Muscle of leg (tissue), 16 donors: ENCODE measurements at places on chromosomes 12 and 14. TPM values are rescaled to one million over a fixed set of nuclear protein-coding genes. Genes with fewer than 3 reads are reported as not detected.

DNA sequence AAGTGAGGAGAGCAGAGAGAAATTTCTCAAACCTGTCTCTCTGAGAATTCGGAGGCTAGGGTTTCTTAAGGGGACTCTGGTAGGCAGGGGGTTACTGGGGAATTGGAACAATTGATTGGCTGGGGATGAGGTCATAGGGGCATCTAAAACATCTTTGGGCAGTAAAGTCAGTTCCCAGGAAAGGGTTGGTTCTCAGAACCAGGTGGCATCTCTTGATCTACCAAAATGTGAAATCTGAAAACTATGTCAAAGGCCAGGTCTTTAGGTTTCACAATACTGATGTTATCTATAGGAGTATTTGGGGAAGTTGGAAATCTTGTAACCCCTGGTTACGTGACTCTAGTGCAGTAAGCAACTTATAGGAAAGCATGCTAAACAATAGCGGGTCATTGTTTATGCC, 6.9 kb downstream of the C12orf75 start:
- no peaks in the 10 kb centered on the region for H3K4me1 ChIP-seq
- H3K27ac ChIP-seq = no peak overlapping the region

- H3K27me3 ChIP-seq = no peaks in the 10 kb centered on the region
- H3K36me3 ChIP-seq = no peaks in the 10 kb centered on the region
These were observed 139.6 kb upstream of the EGLN3 start for GRCh38 chr14:34090451-34090850.

GRCh38 chr14:50335389-50335788, 23.3 kb downstream of the DMAC2L start:
- no peaks in the 10 kb centered on the region for H3K27me3 ChIP-seq
- peak; percentile 96 for DNase-seq
- H3K4me3 ChIP-seq = no peak overlapping the region

DNA sequence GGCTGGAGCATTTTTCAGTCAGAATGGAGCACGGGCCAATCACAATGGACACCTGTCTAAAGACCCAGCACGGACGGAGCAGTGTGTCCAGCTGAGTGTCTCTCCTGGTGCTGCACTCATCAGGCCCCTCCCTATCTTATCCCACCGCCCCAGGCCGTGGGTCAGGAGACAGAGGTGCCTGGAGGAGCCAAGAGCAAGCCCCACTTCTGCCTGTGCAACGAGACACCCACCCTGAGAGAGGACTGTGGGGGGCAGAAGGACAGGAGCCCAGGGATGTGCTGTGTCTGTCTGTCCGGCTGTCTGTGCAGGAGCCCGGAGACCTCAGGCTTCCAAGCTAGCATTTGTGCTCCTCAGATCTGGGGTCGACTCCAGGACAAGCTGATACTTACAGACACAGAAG, 69.6 kb upstream of the SFSWAP start:
- DNase-seq = no peak
- H3K4me1 ChIP-seq = peaks cover 6% of the 10 kb centered on the region
- H3K36me3 ChIP-seq = no peaks in the 10 kb centered on the region
- H3K4me3 ChIP-seq = no peak overlapping the region

DNA sequence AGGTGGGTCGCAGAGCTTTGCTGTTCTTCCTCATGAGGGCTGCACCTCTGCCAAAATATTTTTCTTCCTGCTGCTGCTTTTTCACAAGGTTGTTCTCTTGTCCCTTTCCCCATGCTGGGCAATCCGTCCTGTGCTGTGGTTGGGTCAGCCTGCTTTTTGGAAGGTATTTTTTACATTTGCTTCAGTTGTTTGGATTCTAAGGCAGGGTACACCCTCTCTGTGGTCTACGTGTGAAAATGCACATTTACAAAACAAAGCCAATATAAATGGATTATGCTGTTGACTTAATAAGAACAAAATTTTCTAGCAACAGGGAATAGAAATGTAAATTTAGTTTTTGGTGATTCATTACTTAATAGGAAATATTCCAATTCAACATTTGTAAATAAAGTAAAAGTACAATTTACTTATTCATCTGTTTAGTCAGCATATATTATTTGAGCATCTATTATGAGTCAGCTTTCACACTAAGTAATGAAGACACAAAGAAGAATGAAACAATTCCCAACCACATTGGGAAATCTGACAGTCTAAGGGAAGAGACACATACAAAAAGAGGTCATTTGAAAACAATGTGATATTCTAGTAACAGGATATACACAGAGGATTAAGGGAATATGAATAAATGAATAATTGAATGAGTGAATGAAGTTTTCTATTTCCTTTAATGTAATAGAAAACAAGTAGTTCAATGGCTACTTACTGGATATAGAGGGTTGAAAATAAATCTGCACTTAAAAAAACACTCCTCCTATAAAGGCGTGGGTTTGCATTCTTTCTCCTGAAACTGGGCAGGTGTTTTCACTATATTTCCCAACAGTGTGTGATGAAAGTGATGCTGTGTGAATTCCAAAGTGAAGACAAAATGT, 94.6 kb upstream of the PRICKLE1 start:
- no peak for DNase-seq
- H3K27ac ChIP-seq = no peak overlapping the region
- no peaks in the 10 kb centered on the region for H3K27me3 ChIP-seq
- no peak overlapping the region for H3K4me3 ChIP-seq
- H3K36me3 ChIP-seq = no peaks in the 10 kb centered on the region

- peak; percentile 87 for DNase-seq
- no peaks in the 10 kb centered on the region for H3K27me3 ChIP-seq
- H3K4me3 ChIP-seq = no peak overlapping the region
- no peak overlapping the region for H3K27ac ChIP-seq
These were observed 1.6 kb upstream of the C12orf71 start for GRCh38 chr12:27083861-27084394.

DNA sequence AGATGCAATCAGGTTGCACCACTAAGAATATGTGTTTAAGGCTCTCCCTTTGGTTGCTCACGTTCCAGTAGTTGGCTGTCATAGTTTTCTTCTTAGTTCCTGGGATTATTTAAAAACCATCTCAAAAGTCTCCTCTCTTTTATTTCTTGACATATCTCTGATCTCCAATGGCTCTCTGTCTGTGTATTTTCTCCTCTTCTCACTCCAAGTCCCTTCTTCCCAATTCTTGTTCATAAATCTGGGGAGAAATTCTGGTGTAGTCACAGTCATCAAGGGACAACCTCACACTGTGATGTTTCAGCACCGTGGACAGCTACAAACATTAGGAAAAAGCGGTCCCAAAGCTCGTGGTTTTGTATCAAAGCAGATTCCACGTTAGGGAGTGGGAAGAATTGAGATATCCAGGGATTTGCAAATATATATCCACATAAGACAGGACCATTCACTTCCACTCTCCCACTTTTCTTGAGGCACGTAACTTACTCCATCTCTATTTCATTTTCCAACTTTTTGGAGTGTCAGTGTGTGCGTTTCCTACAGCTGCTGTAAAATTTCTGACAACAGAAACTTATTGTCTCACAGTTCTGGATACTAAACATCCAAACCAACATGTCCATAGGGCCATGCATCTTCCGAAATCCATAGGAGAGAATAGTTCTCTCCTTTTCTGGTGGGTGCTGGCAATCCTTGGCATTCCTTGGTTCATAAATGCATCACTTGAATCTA, 80.6 kb upstream of the TMEM233 start:
- H3K36me3 ChIP-seq = no peaks in the 10 kb centered on the region
- no peak overlapping the region for H3K4me3 ChIP-seq
- H3K27me3 ChIP-seq = no peaks in the 10 kb centered on the region
- H3K4me1 ChIP-seq = no peaks in the 10 kb centered on the region
- H3K27ac ChIP-seq = no peak overlapping the region

GRCh38 chr14:23578560-23579310, at the start of gene JPH4:
Gene JPH4 (minus strand): TSS chr14:23578790. CDS start chr14:23577453, 1,337 bp downstream.
- H3K27ac ChIP-seq = no peak within 1 kb of the TSS
- peak; percentile 55 for DNase-seq
- no peak within 1 kb of the TSS for H3K4me3 ChIP-seq
- peaks cover 73% of the 10 kb centered on the region for H3K27me3 ChIP-seq
- H3K4me1 ChIP-seq = peaks cover 6% of the 10 kb centered on the region

DNA sequence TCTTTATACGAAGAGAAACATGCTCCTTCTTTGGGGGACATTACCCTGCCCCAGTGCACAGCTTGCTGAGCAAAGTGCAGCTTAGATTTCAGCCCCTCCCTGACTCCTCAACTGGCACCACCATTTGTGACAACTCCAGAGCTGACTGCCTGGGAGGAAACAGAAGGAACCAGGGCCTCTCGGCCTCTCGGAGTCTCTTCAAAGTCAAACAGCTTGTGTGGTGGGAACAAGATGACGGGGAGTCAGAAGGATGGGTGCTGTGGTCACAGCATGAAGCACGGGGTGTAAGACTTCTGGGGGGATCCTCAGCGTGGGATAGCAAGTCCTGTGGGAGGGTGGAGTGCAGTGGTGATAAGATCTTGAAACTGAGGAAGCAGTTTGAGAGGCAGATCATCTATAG, 123.5 kb upstream of the BCL2L14 start:
- H3K27ac ChIP-seq = no peak overlapping the region
- no peaks in the 10 kb centered on the region for H3K27me3 ChIP-seq
- H3K4me1 ChIP-seq = peaks cover 20% of the 10 kb centered on the region
- no peak overlapping the region for H3K4me3 ChIP-seq
- H3K36me3 ChIP-seq = no peaks in the 10 kb centered on the region

- no peak overlapping the region for H3K27ac ChIP-seq
- H3K4me1 ChIP-seq = no peaks in the 10 kb centered on the region
- DNase-seq = no peak
- no peaks in the 10 kb centered on the region for H3K27me3 ChIP-seq
These were observed 44.7 kb downstream of the FERMT2 start for GRCh38 chr14:52906141-52906601.

- H3K4me1 ChIP-seq = peaks cover 3% of the 10 kb centered on the region
- no peak overlapping the region for H3K4me3 ChIP-seq
- DNase-seq = peak; percentile 32
- H3K27ac ChIP-seq = no peak overlapping the region
These were observed 68.1 kb upstream of the PLEKHG7 start for GRCh38 chr12:92634730-92635129.

GRCh38 chr12:62211510-62211909, 48.7 kb upstream of the USP15 start:
- no peaks in the 10 kb centered on the region for H3K4me1 ChIP-seq
- DNase-seq = no peak
- no peak overlapping the region for H3K4me3 ChIP-seq
- no peaks in the 10 kb centered on the region for H3K36me3 ChIP-seq

DNA sequence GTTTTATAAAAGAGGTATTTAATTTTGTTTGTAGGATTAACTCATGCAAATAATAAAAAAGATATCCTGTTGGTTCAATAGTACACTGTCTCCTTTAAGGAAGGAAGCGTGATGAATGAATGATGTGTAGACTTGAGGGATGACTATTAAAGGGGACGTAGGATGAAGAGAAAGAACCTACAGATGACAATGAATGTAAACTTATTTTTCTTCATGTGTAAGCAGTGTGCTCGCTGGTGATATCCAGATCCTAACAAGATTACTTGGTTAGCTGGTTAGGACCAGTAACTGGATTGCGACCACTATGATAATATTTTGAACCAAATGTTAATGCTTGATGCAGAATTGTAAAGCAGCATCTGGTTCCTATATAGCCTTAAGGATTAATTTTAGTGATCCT, 2.6 kb downstream of the ARF6 start:
- H3K27ac ChIP-seq = peak overlapping the region; percentile 38
- H3K36me3 ChIP-seq = peaks cover 6% of the 10 kb centered on the region
- H3K27me3 ChIP-seq = no peaks in the 10 kb centered on the region
- peaks cover 8% of the 10 kb centered on the region for H3K4me1 ChIP-seq

GRCh38 chr12:31989571-31990362, 30.6 kb downstream of the RESF1 start:
- no peak overlapping the region for H3K4me3 ChIP-seq
- no peaks in the 10 kb centered on the region for H3K27me3 ChIP-seq
- H3K36me3 ChIP-seq = peaks cover 19% of the 10 kb centered on the region

DNA sequence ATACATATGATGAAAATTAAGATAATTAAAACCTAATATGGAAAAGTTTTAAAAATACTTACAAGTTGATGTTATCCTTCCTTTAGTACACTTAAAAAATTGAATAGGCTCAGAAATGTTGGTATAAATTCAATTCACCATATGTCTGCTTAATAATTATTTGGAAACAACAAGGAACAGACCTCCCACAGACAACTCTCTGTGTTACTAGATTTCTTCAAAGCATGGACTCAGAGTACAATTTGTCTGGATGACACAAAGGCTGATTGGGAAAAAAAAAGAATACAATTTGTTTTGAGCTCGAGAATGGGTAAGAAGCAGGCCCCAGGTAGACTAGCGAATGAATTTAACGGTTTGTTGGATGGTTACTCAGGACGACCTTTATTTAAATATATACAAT, 48.9 kb upstream of the BTG1 start:
- no peak for DNase-seq
- no peak overlapping the region for H3K27ac ChIP-seq
- no peaks in the 10 kb centered on the region for H3K27me3 ChIP-seq
- H3K4me1 ChIP-seq = no peaks in the 10 kb centered on the region
- H3K36me3 ChIP-seq = no peaks in the 10 kb centered on the region

- H3K4me3 ChIP-seq = no peak overlapping the region
- no peak for DNase-seq
- no peak overlapping the region for H3K27ac ChIP-seq
- no peaks in the 10 kb centered on the region for H3K27me3 ChIP-seq
These were observed 1.6 kb downstream of the TGM1 start for GRCh38 chr14:24261256-24261968.

- H3K36me3 ChIP-seq = no peaks in the 10 kb centered on the region
- no peak overlapping the region for H3K27ac ChIP-seq
- DNase-seq = no peak
- no peak overlapping the region for H3K4me3 ChIP-seq
- H3K4me1 ChIP-seq = peaks cover 33% of the 10 kb centered on the region
- no peaks in the 10 kb centered on the region for H3K27me3 ChIP-seq
These were observed 424.0 kb downstream of the ZFP36L1 start for GRCh38 chr14:68368850-68369249.

GRCh38 chr12:5627053-5627630, 195.2 kb downstream of the NTF3 start:
- no peaks in the 10 kb centered on the region for H3K27me3 ChIP-seq
- no peak overlapping the region for H3K27ac ChIP-seq
- DNase-seq = no peak
- H3K36me3 ChIP-seq = no peaks in the 10 kb centered on the region
- H3K4me1 ChIP-seq = peaks cover 45% of the 10 kb centered on the region
- H3K4me3 ChIP-seq = no peak overlapping the region

GRCh38 chr12:94980577-94980976, 22.9 kb downstream of the NDUFA12 start:
- H3K4me1 ChIP-seq = no peaks in the 10 kb centered on the region
- no peaks in the 10 kb centered on the region for H3K27me3 ChIP-seq
- peak; percentile 30 for DNase-seq
- H3K36me3 ChIP-seq = peaks cover 20% of the 10 kb centered on the region

Gene KRT2
- not detected for polyA plus RNA-seq

Gene CCDC177
- not detected for polyA plus RNA-seq

Gene ALDH6A1
- polyA plus RNA-seq = 12.2 TPM

Gene PPP1R1A
- 64.6 TPM for polyA plus RNA-seq

Gene KRT8
- polyA plus RNA-seq = 2.7 TPM

Gene CFAP54
- polyA plus RNA-seq = 0.25 TPM

Gene HCAR2
- 1.7 TPM for polyA plus RNA-seq

Gene IKZF4
- polyA plus RNA-seq = 8.7 TPM

Gene TRIM9
- 0.60 TPM for polyA plus RNA-seq
